Putamen (tissue), 1 donor: ENCODE measurements at places on chromosomes 6 and 20.

DNA sequence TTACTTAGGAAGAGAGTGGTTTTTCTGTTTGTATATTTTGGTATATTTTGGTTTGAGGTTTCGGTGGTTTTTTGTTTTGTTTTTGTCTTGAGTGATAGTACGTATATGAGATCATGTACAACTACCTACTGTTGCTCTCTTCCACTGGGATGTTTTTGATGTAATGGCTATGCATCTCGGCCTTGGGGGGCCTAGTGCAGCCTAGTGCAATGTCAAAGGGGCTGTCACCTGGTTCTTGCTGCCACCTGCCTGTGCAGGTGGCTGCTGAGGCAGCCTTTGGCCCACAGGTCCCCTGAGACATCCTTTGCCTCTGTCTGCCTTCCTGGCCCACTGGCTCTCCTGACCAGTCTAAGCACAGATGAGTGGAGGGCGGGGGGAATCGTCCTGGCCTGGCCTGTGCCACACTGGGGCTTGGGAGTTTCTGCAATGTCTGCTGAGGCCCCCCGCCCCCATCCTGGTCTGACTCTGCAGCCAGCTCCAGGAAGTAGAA is 546.6 kb downstream of the CD83 start:
- DNase-seq: no peak

DNA sequence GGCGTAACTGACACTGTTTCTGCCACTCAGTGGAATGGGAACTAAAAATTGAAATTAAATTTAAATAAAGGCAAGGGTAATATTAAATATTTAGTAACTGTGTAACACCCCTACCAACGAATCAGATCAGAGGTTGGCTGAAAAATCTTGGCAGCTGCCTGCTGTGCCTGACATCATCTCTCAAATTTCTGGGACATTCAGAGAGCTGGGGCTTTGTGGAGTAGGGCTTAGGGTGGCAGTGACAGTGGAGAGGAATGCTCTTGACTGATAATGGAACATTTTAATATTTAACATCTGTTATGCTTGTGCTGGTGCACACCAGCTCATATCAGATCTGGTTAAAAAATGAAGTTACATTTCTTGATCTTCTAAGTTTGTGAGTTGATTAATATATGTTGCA is 62.2 kb downstream of the RFPL4B start:
- no peak for DNase-seq

DNA sequence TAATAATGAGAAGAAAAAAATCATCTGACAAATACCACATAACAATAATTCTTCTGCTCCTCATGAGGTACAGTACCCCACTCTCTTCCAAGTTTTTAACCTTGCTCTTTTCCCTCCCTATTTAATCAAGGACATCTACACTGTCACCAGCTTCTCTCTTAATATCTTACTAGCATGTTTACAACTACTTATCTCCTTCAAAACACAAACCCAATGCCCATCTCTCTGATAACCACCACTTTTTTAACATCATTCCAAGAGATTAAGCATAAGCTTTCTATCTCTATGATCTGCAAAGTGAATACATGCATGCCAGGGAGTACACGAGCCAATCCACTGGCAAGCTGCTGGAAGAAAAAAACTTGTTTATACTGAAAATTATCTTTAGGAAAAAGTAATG is 10.3 kb downstream of the CEP85L start:
- no peak for DNase-seq

- DNase-seq: no peak
These were observed 195.9 kb downstream of the CDH4 start for GRCh38 chr20:61447952-61448351.

DNA sequence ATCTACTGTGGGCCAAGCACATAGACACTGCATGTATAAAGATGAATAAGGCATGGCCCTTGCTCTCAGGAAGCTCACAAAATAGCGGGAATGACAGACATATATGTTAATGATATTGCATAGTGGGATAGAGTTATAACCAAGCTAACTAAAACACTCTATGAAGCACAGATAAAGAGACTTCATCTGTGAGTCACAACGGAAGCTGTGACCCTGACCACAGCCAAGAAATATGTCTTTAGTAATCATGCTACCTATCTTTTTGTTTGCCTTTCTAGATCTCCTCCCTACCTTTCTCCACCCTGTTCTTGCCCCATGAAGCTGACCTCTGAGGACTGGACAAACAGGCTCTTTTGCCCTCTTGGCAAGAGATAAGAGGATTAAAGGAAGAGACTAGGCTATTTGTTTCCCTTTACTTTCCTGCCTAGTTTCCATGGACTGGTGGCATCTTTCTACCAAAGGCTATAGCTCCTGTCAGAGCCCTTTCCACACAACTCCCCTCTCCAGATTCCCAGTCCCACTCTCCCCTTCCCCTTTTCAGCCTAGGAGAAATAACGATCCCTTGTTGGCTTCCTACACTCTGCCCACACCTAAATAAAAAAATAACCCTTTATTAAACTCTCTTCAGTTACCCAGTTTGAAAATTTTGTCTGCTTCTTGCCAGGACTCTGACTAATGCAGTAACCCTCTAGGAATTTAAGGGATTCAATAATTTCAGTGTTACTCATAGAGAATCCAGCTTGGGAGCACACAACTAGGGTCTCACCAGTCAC is 504.9 kb upstream of the MARCKS start:
- DNase-seq: no peak

GRCh38 chr20:57092112-57092899 is 174.1 kb downstream of the BMP7 start:
- DNase-seq: peak; percentile 76

GRCh38 chr20:58986968-58987517 is 6.0 kb downstream of the NELFCD start:
- no peak for DNase-seq

- DNase-seq: no peak
These were observed 39.0 kb downstream of the SLC23A2 start for GRCh38 chr20:4962241-4962855.

DNA sequence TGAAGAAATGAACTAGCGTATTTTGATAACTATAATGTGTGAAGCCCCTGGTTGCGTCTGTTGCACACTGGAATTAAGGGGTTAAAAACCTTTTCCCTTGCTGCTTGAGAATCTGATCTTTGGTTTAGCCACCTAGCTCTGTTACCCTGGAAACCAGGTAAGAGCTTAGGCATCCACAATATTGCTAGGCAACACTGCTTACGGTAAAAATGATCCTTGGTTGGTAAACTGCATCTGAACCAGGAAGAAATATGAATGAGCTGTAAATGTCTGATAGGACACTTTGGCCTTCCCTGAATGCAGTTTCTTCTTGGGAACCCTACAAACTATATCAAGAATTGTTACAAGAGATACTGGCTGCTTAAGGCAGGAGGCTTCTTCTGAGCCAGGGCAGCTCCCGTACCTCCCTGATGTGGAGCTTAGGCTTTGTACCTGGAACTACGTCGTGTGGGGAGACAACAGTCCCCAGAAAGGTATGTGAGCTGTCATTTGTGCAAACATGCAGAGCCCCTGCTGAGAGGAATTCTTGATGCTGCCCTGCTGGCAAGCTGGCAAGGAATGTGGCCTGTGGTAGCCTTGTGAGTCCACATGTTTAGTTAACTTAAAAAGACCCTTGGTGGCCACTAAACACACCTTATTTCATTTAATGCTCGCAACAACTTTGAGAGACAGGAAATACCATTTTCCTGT is 18.4 kb downstream of the UBE3D start:
- peak; percentile 27 for DNase-seq

DNA sequence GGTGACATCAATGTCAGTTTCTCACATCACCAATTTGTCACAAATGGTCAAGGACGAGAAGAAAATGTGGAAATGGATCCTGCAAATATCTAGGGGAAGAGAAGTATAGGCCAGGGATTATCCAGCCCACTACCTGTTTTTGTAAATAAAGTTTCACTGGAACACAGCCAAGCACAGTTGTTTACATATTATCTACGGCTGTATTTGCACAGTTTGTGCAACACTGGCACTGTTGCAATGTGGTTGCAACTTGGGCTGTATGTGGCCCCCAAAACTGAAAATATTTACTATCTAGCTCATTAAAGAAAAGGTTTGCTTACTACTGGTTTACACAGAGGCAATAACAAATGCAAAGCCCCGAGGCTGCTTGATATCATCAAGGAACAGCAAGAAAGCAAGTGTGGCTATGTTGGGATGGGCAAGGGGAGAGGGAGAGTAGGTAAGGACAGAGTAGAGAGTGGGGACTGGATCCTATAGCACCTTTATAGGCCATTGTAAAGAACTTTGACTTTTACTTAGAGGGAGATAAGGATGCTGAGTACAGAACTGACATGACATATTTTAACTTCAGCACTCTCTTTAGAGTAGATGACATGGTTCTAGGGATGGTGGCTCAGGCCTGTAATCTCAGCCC is 11.8 kb upstream of the STXBP5 start:
- DNase-seq: no peak

DNA sequence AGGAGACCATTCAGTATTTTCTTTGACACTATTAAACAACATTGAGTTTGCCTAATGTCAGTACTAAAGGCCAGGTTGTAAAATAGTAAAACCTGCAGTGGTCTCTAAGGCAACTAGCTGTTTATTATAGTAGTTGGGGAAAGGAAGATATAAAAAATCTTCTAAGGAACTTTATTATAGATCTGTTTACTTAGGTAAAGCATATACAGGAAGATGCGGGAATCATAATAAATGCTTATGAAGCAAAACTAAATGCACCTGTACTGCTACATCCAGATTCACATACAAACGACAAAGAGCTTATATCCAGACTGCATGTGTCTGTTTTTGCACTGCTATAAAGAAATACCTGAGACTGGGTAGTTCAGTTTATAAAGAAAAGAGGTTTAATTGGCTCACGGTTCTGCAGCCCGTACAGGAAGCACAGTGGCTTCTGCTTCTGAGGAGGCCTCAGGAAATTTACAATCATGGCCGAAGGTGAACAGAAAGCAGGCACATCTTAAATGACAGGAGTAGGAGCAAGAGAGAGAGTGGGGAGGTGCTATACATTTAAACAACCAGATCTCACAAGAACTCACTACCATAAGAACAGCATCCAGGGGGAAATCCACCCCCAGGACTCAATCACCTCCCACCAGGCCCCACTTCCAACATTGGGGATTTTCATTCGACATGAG is 8.7 kb upstream of the TRIM39 start:
- no peak for DNase-seq

GRCh38 chr20:21529863-21530262 is 16.0 kb upstream of the NKX2-2 start:
- DNase-seq: no peak

DNA sequence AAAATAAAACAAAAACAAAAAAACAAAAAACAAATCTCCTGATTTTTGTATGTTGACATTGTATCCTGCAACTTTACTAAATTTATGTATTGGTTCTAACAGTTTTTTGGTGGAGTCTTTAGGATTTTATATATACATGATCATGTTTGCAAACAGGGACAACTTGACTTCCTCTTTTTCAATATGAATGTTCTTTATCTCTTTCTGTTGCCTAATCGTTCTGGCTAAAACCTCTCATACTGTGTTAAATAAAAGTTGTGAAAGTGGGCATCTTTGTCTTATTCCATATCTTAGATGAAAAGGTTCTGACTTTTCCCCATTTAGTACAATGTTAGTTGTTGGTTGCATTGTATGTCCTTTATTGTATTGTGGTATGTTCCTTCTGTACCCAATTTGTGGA is 261.7 kb upstream of the NOX3 start:
- no peak for DNase-seq

GRCh38 chr6:159151266-159151855 is 17.8 kb upstream of the FNDC1 start:
- no peak for DNase-seq

GRCh38 chr20:64247307-64247618 is 8.3 kb upstream of the PCMTD2 start:
- DNase-seq: no peak

DNA sequence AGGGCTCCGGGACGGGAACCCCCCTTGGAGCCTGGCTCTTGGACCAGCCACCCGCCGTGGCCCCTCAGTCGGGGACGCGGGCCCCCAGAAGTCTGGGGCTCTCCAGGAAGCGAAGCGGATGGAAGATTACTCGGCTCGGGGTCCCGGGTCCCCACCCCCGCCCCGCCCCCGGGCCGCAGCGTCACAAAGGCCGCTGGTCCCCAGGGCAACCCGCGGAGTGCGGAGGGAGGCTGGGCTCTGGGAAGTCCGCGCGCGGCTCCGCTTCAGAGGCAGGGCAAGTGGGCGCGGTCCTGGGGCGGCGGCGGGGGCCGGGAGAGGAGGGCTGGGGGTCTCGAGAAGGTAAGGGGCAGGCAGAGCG is at the start of gene FNDC11:
Gene FNDC11 (plus strand): TSS at position 227 of the 358 bp plus-strand sequence. CDS start 1,505 bp downstream, outside the sequence.
- no peak for DNase-seq

GRCh38 chr6:15989397-15989796 is 139.5 kb upstream of the MYLIP start:
- DNase-seq: no peak

- DNase-seq: no peak
These were observed 37.2 kb upstream of the TAF8 start for GRCh38 chr6:42013134-42013516.

DNA sequence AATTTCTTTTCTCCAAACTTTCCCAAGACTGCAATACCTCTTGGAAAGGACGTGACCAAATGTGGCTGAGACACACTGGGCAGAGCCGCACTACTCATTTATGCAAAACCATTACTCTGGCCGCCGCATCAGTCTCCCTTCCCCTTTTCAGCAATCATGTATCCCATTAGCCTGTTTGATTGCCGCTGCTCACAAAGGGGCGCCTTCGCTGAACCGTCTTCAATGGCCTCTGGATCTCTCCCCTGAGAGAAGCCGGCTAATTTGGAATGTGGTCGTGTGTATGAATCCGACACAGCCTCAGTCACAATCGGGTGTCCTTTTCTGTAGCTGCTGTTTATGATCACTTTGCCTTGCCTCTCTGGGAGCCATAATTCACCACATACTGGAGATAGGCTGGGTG is 361.1 kb downstream of the ZFAND3 start:
- no peak for DNase-seq

DNA sequence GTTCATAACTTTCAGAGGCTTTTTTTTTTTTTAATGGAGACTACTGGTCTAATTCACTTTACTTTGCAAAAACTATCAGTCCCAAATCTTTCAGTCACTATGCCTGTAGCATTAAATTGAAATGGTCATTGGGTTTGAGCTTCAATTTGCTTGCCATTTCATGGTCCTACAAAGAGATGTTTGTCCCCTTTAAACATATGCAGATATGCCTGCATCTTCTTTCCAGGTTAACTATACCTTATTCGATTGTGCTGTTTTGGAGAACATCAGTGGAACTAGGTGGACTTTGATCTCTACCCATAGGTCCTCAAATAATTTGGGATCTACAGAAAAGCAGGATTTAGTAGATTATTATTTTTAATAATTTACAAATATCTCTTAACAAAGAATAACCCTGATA is 4.6 kb downstream of the POU3F2 start:
- DNase-seq: no peak

- no peak for DNase-seq
These were observed 178.5 kb downstream of the ARID1B start for GRCh38 chr6:156955494-156956183.
